ENCODE measurements at places on chromosomes 13 and 19.

GRCh38 chr13:113881614-113882266, 17.9 kb upstream of the GAS6 start:
- DNase-seq = peak; percentile 90

- DNase-seq = no peak
These were observed 12.4 kb downstream of the ERFL start for GRCh38 chr19:41915776-41916414.

- no peak for DNase-seq
These were observed 143.8 kb upstream of the ZNF507 start for GRCh38 chr19:32201636-32202051.

- DNase-seq = no peak
These were observed 386.6 kb downstream of the KCNRG start for GRCh38 chr13:50401721-50402465.

DNA sequence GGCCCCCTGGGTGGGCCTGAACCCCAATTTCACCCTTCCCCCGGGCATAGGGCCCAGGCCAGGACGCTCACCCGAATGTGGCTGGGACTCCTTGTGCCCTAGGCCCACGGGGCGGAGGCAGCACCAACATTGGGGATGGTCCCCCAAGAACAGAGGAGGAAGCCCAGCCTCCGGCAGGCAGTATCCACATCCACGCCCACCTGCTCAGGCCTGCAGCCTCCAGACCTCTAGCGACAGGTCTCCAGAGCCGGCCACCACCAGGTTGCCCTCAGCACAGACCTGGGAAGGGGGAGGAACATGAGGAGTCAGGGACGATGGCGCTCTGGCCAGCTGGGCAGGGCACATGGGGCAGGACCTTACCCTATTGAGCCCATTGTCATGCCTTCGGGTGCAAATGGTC, 1.2 kb downstream of the GNG14 start:
- no peak for DNase-seq

- DNase-seq = no peak
These were observed 2.7 kb upstream of the GNA15 start for GRCh38 chr19:3132971-3133792.

DNA sequence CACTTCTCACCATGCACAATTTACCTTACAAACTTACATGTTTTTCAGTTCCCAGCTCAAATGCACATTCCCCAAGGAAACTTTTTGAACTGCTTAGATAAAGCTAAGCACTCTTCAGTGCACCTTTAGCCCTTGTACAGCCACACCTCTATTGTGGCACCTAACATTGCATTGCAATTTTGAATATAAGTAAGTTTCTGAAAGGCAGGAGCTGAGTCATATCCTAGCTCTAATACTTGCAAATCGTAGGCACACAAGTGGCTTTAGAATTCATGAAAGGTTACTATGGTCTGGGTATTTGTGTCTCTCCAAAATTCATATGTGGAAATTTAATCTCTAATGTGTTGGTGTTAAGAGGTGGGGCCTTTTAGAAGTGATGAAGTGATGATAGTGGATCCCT, 4.9 kb upstream of the ESD start:
- no peak for DNase-seq

GRCh38 chr13:41603917-41604316, 146.6 kb downstream of the RGCC start:
- DNase-seq = no peak

GRCh38 chr19:54439174-54439851, 9.7 kb upstream of the LENG8 start:
- no peak for DNase-seq

DNA sequence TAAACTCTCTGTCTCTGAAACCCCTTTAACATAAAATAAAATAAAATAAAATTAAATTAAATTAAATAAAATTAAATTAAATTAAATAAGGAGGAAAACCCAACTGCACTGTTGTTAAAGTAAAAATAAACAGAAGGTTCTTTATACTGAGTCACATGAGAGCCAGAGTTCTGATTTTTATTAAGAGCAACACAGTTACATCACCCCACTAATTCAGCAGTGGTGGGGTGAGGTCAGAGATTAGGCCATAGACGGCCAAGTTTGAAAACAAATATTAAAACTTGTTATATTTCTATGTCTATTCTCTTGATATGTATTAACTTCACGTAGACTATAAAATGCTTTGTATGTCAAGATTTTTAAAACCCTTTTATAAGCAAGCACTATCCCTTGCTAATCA, 59.5 kb downstream of the MYCBP2 start:
- no peak for DNase-seq

DNA sequence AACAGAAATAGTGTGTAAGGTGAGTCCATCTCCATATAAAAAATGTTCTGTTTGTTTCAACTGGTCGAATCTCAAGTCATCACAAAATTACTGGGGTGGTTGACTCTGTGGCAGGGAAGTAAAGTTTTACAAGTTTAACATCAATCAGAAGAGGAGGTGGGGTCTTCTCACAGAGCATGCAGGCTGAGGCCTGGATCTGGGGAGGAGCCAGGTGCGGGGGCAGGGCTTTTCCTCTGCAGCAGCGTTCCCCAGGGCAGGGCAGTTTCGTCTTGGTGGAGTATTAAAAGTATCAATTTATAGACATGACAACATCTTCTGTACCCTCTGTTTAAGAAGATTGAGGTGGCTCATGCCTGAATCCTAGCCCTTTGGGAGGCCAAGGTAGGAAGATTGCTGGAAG, 68.8 kb downstream of the SLC7A9 start:
- DNase-seq = no peak

GRCh38 chr13:37617173-37617572, 18.6 kb upstream of the POSTN start:
- DNase-seq = no peak

DNA sequence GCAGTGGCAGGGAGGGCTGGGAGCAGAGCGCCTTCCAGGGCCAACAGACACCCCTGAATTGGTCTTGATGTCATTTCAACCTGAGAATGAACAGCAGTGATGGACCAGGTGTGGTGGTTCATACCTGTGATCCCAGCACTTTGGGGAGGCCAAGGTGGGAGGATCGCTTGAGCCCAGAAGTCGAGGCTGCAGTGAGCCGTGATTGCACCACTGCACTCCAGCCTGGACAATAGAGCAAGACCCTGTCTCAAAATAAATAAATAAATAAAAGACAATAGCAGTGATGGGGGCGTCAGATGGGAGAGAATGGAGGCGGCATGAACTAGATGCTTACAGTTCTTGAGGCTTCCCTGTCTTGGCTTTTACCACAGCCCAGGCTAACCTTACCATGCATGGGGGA, 46.1 kb upstream of the ONECUT3 start:
- no peak for DNase-seq

- DNase-seq = no peak
These were observed 238.3 kb upstream of the KLF12 start for GRCh38 chr13:74372511-74372910.

- DNase-seq = no peak
These were observed 26.2 kb upstream of the SLITRK6 start for GRCh38 chr13:85825454-85825853.

DNA sequence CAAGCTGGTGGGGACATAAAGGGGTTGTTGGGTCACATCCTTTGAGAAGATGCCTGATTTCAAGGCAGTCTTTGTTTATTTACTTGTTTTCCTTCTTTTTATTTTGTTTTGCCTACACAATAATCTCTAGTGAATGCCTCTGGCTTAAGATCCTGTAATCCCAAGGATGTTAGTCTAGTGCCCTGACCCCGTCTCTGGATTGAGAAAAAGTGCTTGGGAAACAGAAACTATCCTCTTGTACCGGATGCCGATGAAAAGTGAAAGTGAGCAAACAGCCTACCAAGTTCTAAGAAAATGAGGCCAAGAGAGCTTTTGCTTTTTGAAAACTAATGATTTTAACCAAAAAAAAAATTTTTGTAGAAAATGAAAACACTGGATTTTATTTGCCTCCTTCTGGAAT, 42.1 kb upstream of the C1QTNF9 start:
- DNase-seq = no peak

GRCh38 chr13:30774214-30774730, 38.9 kb downstream of the ALOX5AP start:
- no peak for DNase-seq

DNA sequence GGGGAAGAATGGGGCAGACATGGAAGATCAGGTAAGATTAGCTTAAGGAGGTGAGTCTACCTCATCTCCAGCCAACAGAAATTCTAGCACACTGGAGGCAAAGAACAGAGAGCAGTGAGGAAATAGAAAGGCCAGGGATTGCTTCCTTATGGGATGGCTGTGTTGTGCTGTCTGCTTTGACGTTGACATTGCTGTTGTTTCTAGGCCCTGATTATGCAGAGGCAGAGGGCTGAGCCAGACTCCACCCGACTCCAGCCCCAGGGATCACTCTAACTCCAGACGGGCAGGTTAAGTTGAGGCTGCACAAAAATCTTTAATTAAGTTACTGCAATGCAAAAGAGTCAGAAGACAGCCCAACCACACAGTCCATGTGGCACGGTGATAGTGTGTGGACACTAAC, 24.1 kb downstream of the CRYL1 start:
- DNase-seq = no peak

- DNase-seq = no peak
These were observed 29.2 kb downstream of the TUBA3C start for GRCh38 chr13:19152403-19152802.

GRCh38 chr13:36666477-36667229, 7.2 kb upstream of the SERTM1 start:
- no peak for DNase-seq

DNA sequence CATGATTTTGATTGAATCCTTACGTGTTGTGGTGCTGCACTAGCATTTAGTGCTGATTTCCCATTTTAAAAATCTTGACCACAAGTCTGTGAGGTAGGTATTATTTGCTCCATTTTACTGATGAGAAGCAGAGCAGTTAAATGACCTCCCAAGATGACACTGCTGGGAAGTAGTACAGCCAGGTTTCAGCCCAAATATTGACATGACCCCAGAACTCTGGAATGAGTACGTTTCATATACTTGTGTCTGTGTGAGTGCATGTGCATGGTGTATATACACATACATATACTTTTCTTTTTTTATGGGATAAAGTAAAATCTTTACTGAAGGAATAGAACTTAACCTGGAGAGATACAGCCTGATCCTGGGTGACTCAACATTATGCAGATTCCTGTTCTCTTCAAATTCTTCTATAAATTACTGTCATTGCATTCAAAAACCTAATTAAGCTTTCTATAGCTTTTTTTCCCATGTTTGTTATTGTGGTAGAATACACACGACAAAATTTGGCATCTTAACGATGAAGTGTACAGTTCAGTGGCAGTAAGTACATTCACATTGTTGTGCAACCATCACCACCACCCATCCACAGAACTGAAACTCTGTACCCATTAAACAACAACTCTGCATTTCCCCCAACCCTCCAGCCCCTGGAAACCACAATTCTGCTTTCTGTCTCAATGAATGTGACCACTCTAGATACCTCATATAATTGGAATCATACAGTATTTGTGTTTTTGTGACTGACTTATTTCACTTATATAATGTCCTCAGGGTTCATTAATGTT, 311.9 kb downstream of the MTUS2 start:
- DNase-seq = no peak

DNA sequence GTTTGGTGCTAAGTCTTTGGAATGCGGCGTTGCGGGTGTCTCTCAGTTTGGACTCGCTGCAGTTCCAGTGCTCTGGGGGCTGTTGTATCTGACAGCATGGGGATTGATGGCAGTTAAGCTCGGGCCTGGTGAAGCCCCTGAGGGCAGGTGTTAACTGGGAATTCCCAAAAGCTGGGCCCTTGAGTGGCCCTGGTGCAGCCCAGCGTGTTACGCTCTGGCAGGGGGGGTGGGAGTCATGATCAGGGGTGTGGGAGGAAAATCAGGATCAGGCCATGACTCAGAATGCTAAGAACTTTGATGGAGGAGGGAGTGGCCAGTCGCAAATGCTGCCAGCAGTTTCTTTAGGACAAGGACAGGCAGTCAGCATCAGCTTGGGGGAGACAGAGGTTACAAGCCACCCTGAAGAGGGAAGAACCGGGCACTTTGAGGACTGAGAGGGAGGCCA, 19.6 kb downstream of the AP2A1 start:
- no peak for DNase-seq

GRCh38 chr19:36103842-36104552, 6.9 kb upstream of the OVOL3 start:
- no peak for DNase-seq

DNA sequence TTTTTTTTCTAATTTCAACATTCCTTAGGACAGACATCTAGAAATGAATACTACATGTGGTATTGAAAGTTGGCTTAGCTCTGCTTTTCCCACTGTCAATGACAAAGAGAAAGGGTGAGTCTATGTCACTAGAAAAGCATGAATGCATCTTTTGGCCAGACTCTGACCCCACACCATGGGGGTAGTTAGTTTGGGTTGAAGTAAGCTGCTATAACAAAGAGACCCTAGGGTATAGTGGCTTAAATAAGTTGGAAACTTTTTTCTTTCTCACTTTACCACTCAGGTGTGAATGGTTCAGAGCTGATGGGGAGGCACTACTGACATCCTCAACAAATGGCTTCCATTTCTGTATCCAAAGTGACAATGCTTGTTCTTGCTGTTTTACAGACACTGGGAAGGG, 161.5 kb downstream of the DLEU7 start:
- DNase-seq = peak; percentile 4

DNA sequence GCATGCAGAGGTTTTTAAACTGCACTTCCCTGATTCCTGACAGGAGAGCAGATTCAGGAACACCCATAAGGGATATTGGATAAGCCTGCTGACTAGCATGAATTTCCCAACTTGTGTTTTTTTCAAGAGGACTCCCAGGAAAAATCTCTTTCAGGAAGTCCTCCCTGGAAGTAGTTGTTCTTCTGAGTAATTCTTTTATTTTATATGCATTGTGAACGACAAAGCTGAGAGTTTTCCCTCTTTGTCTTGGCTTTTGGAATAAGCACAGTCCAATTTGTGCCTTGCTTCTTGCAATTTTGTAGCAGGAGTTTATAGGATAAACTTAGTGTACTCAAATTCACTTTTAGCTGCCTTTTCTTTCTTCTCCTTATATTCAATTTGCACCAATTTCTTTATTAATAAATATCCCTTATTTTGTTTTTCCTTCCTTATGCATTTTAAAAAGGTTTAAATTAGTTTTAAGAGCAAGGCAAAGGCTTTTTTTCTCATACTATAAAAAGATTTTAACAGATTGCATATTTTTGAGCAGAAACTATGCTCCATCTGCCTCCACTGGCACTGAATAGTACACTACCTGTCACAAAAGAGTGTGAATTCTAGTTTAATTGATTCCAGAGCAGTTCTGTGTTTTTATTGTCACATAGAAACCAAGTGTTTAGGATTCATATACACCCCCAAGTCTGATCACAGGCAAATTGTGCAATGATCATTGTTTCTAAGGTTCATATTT, 543.3 kb upstream of the SPRY2 start:
- DNase-seq = no peak

- DNase-seq = no peak
These were observed 4.4 kb downstream of the LILRB4 start for GRCh38 chr19:54667217-54667616.

GRCh38 chr19:4256563-4256962, 9.7 kb downstream of the YJU2 start:
- no peak for DNase-seq

GRCh38 chr19:36377541-36378178, 1.3 kb downstream of the ZFP14 start:
- DNase-seq = no peak

GRCh38 chr13:51067210-51067701, 43.8 kb downstream of the C13orf42 start:
- no peak for DNase-seq

- peak; percentile 94 for DNase-seq
These were observed 2.9 kb downstream of the NUMBL start for GRCh38 chr19:40687525-40688016.

GRCh38 chr13:100480676-100481075, 107.9 kb downstream of the GGACT start:
- DNase-seq = no peak

GRCh38 chr13:95924389-95924994, 128.7 kb downstream of the UGGT2 start:
- no peak for DNase-seq

- DNase-seq = no peak
These were observed 14.1 kb downstream of the PTPRS start for GRCh38 chr19:5326545-5326944.

All from vagina (tissue), 2 donors.